ENCODE measurements at places on chromosomes 12 and 14. TPM values are rescaled to one million over a fixed set of nuclear protein-coding genes. Genes with fewer than 3 reads are reported as not detected.

Gene PHETA1
- 3.0 TPM for total RNA-seq

DNA sequence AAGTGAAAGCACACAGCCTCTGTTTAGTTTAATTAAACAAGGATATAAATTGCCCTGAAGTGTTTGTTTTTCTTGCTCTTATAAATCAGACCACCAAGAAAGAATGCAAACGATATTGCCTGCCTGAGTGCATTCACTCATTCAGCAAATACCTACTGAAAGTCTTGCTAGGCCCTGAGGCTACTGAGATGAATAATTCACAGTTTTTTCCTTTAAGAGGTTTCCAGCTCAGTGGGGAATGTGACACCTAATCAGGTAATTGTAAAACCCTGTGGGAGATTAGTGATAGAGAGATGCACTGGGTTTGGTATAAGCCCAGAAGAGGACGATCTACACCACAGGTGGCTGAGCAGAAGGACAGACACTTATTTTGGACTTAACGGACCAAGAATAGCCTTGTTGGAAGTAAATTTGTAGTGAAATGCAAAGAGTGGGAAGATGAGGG lies 151.4 kb downstream of the SLC35F4 start:
- DNase-seq, result no peak
- no peak overlapping the region for H3K27ac ChIP-seq
- no peaks in the 10 kb centered on the region for H3K36me3 ChIP-seq
- H3K4me1 ChIP-seq, result no peaks in the 10 kb centered on the region
- no peak overlapping the region for H3K4me3 ChIP-seq

- no peak for DNase-seq
- no peaks in the 10 kb centered on the region for H3K36me3 ChIP-seq
- H3K27me3 ChIP-seq, result peaks cover 20% of the 10 kb centered on the region
- H3K4me1 ChIP-seq, result no peaks in the 10 kb centered on the region
These were observed 735.4 kb upstream of the USP15 start for GRCh38 chr12:61524851-61525250.

DNA sequence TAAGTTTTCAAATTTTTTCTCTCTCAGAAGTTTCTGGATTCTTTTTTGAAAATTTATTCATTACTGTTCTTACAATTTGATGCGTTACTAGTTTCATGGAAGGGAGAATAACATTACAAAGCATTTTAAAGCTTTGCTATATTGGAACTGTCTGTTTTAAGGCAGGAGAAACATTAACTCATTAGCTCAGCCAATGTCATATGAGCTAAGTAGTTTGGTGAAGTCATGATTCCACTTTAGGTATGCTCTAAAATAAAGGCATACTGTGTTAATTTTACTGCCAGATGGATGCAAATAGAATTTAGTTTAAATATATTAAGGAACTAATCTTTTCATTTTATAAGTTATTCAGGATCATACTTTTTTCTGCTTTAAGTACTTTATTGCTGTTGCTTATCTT lies 46.0 kb downstream of the ARID2 start:
- no peak for DNase-seq
- H3K27ac ChIP-seq, result no peak overlapping the region
- peaks cover 50% of the 10 kb centered on the region for H3K4me1 ChIP-seq
- no peak overlapping the region for H3K4me3 ChIP-seq
- peaks cover 4% of the 10 kb centered on the region for H3K36me3 ChIP-seq

DNA sequence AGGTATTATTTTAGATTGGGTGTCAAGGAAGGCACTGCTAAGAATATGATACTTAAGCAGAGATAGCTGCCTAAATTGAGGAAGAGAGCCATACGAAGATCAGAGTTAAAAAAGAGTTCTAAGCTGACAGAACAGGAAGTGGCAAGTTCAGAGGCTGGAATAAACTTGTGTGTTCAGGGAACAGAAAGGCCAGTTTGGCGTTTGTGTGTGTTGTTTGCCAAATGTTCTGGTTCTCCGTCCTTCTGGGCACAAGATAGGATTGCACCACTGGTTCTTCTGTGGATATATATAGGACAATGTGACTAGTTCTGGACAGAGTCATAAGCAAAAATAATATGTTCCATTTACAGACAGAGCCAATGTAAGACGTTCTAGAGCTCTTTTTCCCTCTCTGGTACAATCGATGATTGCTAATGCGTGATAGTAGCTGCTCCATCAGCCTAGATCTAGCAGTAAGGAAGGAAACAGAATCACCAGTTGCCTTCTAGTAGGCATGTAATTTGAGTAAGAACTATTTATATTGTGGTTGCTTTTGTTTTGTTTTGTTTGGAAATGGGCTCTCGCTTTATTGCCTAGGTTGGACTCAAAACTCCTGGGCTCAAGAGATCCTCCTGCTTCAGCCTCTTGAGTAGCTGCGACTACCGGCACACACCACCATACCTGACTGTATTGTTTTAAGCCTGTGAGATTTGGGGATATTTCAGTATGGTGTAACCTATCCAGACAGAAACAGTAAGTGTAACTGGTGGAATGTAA lies 7.4 kb downstream of the BBS10 start:
- H3K4me1 ChIP-seq, result peaks cover 6% of the 10 kb centered on the region
- H3K27ac ChIP-seq, result no peak overlapping the region
- no peak overlapping the region for H3K4me3 ChIP-seq

- peak overlapping the region; percentile 74 for H3K27ac ChIP-seq
- no peak for DNase-seq
- H3K36me3 ChIP-seq, result no peaks in the 10 kb centered on the region
- H3K27me3 ChIP-seq, result no peaks in the 10 kb centered on the region
- peak overlapping the region; percentile 91 for H3K4me3 ChIP-seq
- peaks cover 13% of the 10 kb centered on the region for H3K4me1 ChIP-seq
These were observed 725 bp downstream of the CHPT1 start for GRCh38 chr12:101697930-101698799.

Data from naive thymus-derived CD8-positive, alpha-beta T cell (primary cell).